ENCODE measurements at places on chromosomes 1 and 21.

DNA sequence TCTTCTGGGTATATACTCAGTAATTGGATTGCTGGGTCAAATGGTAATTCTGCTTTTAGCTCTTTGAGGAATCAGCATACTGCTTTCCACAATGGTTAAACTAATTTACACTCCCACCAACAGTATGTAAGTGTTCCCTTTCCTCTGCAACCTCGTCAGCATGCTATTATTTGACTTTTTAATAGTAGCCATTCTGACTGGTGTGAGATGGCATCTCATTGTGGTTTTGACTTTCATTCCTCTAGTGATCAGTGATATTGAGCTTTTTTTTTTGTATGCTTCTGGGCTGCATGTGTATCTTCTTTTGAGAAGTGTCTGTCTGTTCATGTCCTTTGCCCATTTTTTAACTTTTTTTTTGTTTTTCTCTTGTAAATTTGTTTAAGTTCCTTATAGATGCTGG is 279.4 kb downstream of the PTGER3 start:
- DNase-seq, result no peak

DNA sequence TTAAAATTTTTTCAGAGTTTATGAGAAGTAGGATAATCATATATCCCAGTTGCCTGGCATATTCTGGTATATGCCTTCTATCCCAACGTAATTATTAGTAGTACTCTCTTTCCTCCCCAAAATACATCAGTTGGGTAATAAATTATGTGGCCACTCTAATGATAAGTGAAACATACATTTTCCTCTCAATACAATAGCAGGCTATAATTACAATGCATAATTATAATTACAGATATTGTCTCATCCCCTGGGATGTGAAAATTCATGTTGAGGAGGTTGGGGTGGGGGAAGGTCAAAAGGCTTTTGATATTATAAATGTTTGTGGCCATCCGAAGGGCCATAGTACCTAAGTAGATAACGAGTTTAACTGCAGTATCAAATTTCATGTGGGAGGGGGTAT is 277.1 kb downstream of the ST6GALNAC3 start:
- no peak for DNase-seq

- no peak for DNase-seq
These were observed 39.3 kb upstream of the POFUT2 start for GRCh38 chr21:45326891-45327440.

- no peak for DNase-seq
These were observed 20.9 kb downstream of the ERICH3 start for GRCh38 chr1:74652711-74653139.

GRCh38 chr1:32977546-32978087 is 13.0 kb upstream of the RNF19B start:
- no peak for DNase-seq

All from Ammon's horn (tissue), 1 donor.